ENCODE measurements at places on chromosomes 16 and 17.

DNA sequence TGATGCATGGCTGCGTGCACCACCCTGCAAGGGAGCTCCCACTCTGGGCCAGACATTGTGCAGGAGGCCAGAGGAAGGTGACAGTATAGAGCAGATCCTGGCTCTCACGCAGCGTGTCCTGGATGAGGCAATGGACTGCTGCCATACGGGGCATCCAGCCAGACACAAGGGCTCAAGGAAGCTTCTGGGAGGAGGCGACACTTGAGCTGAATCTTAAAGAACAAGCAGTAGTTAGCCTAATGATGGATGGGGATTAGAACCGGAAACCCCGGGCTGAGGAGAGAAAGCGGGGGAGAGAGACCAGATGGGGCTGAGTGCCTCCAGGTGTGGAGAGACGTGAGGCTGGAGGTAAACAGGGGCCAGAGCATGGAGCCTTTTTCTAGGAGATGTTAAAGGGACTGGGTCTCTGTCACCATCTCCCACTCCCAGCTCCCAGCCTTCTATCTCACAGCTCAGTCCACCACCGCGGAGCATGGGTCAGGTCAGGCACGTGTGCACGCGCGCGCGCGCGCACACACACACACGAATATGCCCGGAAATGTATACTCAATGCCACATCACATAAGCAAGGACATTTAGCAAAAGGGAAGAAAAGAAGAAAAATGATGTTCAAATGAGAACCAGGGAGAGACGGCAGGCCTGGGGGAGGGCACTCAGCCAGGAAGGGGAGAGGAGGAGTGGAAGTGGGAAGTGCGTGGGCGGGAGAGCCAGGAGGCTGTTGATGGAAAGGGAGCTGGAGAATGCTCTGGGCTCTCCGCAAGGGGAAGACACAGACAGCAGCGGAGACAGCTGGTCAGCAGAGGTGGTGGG, 46.3 kb downstream of the CCDC42 start:
- no peak for DNase-seq

- DNase-seq = peak; percentile 82
These were observed 172.6 kb downstream of the CDK5R1 start for GRCh38 chr17:32659419-32659842.

GRCh38 chr17:40264458-40265185, 23.1 kb upstream of the CDC6 start:
- DNase-seq = no peak

GRCh38 chr17:4717791-4718190, 7.4 kb downstream of the ARRB2 start:
- DNase-seq = no peak

- DNase-seq = no peak
These were observed 20.2 kb downstream of the CHCT1 start for GRCh38 chr17:60442271-60443173.

- DNase-seq = no peak
These were observed 3.9 kb upstream of the WFIKKN1 start for GRCh38 chr16:626787-627453.

- no peak for DNase-seq
These were observed 77.0 kb upstream of the CA10 start for GRCh38 chr17:52235516-52235915.

- DNase-seq = peak; percentile 40
These were observed 20.7 kb downstream of the TOX3 start for GRCh38 chr16:52526116-52526828.

GRCh38 chr16:3968551-3968950, 88.0 kb upstream of the CREBBP start:
- DNase-seq = no peak

GRCh38 chr16:3819175-3819527, 61.4 kb downstream of the CREBBP start:
- DNase-seq = no peak

DNA sequence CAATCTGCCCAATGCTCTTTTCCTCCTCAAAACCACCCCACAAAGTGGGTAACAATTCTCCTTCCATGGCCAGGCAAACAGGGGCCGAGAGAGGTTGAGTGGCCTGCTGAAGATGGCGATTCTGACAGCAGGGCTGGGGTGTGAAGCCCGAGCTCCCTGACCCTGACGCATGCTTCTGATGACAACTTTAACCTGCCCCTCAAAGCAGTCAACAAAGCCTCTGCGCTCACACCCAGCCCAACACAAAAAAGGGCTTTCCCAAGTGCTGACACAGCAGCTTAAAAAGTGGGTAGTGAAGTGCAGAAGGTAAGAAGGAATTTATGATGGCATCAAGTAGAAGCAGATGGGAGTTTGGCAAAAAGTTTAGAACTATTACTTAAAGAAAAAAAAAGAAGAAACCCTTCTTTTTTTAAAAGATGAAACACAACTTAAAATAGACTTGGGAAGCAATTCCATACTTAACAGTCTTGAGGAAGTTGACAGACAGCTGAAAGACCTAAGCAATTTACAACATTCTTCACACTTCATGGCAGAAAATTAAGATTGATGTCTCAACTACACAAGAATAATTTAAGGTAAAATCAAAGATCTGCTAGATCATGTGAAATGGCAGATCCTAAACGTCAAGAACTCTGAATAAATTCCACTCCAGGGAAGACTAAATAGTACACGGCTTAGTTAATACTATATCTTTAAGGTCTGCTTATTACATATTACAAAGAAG, 133.9 kb downstream of the PARN start:
- DNase-seq = no peak

DNA sequence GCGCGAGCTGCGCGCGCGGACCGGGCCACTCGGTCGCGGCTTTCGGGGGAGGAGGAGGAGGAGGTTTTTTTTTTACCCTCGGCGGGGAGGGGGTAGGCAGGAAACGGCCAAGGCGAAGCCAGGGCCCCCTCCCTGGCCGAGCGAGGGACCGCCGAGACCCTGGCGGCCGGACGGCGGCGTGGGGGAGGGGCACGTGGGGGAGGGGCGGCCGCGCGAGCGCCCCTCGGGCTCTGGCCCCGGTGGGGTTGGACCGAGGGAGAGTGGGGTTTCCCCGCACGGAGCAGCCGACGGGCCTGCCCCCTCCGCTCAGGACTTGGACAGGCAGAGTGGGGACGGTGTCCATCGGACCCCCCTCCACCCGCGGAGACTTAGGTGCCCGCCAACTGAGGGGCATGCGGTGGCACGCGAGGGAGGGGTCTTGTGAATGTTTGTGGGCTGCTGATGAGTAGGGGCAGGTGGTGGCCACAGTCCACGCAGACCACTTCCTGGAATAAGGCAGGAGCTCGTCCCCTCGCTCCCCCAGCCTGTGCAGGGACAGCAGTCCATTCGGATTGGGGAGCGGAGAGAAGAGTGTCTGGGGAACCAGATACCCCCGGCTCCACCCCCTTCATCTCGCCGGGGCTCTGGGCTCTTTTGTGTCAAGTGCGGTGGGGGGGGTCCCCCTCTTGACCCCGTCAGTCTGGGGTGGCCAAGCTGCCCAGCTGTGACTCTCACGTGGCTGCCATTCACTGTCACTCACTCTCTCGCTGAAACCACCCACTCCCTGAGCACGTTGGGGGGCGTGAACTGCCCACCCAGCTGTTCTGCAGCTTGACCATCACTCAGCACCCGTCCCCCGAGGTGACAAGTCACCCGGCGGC, 3.0 kb upstream of the CHD3 start:
- DNase-seq = peak; percentile 81

DNA sequence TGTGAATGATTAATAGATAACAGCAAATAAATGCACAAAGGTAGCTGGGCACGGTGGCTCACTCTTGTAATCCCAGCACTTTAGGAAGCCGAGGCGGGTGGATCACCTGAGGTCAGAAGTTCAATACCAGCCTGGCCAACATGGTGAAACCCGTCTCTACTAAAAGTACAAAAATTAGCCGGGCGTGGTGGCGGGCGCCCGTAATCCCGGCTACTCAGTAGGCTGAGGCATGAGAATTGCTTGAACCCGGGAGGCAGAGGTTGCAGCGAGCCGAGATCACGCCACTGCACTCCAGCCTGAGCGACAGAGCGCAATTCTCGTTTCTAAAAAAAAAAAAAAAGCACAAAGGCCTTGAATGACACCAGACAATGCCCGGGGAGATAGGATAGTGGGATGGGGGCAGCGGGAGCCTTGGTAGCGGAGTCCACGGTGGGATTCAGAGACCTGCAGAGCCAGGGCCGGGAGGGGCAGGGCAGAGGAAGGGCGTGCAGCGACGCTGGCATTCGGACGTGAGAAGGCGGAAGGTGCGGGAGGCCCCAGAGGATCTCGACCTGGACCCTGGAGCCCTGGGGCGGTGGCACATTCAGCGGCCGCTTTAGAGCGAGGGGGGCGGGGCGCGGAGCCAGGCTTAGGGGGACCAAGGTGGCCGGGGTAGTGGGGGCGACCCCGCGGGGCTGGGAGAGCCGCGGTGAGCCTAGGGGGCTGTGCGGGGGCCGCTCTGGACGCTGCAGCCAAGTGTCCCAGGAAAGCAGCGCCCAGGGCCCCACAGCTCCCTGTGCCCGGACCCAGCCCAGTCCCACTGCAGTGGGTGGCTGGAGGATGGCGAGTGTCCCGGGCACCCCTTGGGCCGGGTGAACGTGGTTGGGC, 999 bp upstream of the FLYWCH2 start:
- DNase-seq = no peak

DNA sequence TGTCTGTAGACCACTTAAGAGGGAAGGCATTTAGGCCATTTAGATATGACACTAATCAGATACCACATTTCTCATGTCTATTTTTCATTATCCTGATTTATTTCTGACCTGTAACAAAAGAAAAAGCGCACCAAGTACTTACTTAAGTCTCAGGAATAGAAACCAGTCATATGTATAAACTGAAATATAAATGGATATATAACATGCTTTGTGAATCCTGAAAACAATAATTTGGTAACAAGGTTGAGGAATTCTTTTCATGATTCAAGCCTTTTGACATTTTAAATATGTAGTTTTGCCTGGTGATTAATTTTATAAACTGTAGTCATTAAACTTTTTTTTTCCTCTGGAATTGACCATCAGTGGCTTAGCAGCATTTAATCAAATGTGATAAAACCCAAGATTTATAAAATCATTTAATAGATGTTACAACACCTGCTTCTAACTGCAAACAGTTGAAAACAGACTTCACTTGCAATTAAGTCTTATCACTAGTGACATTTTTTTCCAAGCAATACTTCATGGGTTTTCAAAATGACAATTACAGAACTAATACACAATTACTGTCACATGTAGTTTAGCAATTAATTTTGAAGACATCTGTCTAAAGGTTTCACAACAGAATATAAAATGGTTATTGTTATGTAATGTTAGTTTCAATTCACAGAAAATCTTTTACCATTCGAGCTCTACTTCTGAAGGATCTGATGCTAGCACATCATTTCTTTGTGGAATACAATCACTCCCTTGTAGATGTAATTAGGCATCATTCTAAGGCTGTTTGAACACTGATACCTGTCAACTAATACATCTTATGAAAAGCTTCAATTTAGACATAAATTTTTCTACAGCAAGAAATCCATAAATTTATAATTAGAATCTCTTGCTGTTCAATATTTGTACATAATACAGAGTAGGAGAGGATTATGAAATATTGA, 110.3 kb downstream of the TOX3 start:
- DNase-seq = no peak

DNA sequence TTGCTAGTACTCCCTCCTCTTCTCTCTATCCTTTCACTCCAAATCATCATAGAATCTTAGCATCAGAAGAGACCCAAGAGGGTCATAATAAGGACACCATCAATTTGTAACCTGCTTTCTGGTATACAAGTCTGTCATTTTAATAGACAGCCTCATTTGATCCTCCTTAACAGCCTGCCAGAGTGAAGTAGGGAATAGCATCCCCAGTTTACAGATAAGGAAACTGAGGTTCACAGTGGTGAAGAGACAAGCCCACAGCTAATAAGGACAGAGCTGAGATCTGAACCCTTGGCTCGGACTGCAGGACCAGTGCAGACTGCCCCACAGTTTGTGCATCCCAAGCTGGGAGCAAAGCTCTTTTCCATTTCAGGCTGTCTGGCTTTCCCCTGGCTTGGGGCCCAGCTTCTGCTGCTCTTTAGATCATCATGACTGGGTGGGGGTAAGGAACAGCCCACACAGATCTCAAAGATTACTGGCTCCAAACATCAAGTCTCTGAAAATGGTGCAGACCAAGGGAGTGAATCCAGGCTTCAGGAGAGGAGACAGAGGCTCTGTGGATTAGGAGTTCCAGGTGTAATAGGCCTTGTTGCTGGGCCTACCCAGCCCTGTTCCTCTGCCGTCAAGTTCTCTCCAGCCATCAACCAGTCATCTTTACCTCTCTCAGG, 10.3 kb upstream of the IGFBP4 start:
- peak; percentile 3 for DNase-seq

GRCh38 chr17:63477480-63478440, 899 bp downstream of the ACE start:
- DNase-seq = no peak

Measured in iPS-NIHi11 (cell line).